Cortex of kidney (tissue), 1 donor: ENCODE measurements at places on chromosomes 6 and 20.

- DNase-seq, result no peak
These were observed 763.1 kb downstream of the C6orf118 start for GRCh38 chr6:164546263-164546662.

DNA sequence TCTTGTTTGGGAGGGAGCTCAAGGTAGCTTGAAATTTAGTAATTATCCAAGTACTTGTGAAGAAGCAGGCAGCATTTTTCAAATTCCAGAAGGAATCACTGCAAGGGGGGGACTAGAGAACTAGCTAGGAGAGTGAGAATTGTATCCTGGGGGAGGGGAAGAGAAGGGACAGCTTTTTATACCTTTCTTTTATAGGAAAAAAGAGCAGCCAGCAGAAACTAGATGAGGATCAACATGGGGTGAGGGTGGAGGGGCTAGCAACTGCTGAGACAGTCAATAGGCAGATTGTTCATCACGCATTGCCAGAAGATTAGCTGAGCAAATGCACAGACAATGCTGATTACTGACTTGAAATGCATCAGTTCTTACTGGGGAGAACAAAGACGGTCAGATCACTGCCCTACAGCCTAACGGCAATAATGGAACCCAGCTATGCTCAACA, 514.3 kb upstream of the CITED2 start:
- DNase-seq, result no peak

DNA sequence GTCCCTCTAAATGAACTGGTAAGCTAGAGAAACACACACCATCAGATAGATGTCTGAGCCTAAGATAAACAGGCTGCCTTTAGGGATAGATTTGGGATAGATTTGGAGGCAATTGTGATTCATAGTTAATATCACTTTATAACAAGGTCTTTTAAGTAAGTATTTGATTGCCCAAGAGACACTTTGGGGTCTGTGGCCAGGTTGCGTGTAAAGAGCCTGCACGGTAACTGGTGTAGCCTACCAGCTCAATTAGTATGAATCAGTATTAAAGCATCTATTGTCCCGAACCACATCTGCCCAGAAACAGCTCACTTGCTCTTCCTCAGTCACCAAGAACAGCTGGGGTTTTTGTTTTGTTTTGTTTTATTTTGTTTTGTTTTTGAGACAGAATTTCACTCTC, 193.3 kb downstream of the SASH1 start:
- no peak for DNase-seq

DNA sequence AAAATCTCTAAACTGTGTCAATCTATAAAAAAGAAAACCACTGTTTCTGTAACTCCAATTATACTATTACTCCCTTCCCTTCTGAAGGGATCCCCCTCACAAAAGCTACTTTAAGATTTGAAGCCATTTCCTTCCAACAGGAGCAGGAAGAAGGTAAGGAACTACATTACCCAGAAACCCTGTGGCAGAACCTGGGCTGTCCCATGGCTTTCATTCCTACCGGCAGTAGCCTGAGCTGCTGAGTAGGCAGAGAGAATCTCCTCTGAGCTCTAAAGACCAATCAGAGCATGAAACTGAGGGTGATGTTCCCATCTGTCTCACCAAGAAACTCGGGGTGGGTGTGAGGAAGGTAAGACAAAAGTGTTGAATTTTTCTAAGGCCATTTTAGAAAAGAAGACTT, 108.0 kb upstream of the LRFN2 start:
- no peak for DNase-seq

- no peak for DNase-seq
These were observed 161.5 kb upstream of the POU3F2 start for GRCh38 chr6:98672681-98673475.

DNA sequence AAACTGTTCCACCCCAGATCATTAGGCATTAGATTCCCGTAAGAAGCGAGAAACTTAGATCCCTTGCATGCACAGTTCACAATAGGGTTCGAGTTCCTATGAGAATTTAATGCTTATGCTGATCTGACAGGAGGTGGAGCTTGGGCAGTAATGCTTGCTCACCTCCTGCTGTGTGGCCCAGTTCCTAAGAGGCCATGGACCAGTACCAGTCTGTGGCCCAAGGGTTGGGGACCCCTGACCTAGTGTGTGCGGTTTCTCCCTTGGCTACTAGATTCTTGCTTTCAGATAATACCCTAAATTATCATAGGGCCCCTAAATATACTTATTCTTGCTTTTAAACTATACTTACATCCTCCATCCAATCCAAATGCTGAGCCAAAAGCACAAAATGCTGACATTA, 1.9 kb upstream of the GPSM3 start:
- DNase-seq, result no peak

GRCh38 chr20:5270603-5271002, 46.2 kb downstream of the PROKR2 start:
- DNase-seq, result no peak

- DNase-seq, result no peak
These were observed 2.7 kb downstream of the TMEM74B start for GRCh38 chr20:1182106-1182505.
